ENCODE measurements at places on chromosomes 7 and 10. TPM values are rescaled to one million over a fixed set of nuclear protein-coding genes. Genes with fewer than 3 reads are reported as not detected.

CHST3 gene
- 45.4 TPM for total RNA-seq

SLC25A28 gene
- 15.5 TPM for total RNA-seq

PLAU gene
- total RNA-seq, result 4.6 TPM

EBF3 gene
- total RNA-seq, result 6.9 TPM

EPDR1 gene
- 9.9 TPM for total RNA-seq

HOXA4 gene
- 1.2 TPM for total RNA-seq

DEPP1 gene
- total RNA-seq, result 68.8 TPM

TSPAN14 gene
- 34.7 TPM for total RNA-seq

SPDYE1 gene
- not detected for total RNA-seq

SDK1 gene
- total RNA-seq, result 3.6 TPM

SFRP4 gene
- total RNA-seq, result 11.9 TPM

RAB19 gene
- total RNA-seq, result not detected

EGR2 gene
- total RNA-seq, result 2.1 TPM

ITGB8 gene
- total RNA-seq, result 4.9 TPM

PIK3AP1 gene
- total RNA-seq, result 11.2 TPM

FAM241B gene
- total RNA-seq, result 3.5 TPM

ELFN1 gene
- 15.3 TPM for total RNA-seq

CLDN3 gene
- total RNA-seq, result not detected

TMEM139 gene
- 7.8 TPM for total RNA-seq

CCDC7 gene
- total RNA-seq, result 21.9 TPM

PON1 gene
- not detected for total RNA-seq

CALHM3 gene
- not detected for total RNA-seq

TACR2 gene
- 0.41 TPM for total RNA-seq

PDGFA gene
- 34.2 TPM for total RNA-seq

MKRN1 gene
- 67.2 TPM for total RNA-seq

NRCAM gene
- 0.93 TPM for total RNA-seq

TBC1D12 gene
- total RNA-seq, result 5.2 TPM

ZNF853 gene
- 25.2 TPM for total RNA-seq

ADAM12 gene
- 0.71 TPM for total RNA-seq

MINDY4 gene
- 5.4 TPM for total RNA-seq

CHAT gene
- total RNA-seq, result not detected

WIPF3 gene
- 2.9 TPM for total RNA-seq

SFTPA1 gene
- total RNA-seq, result not detected

LARP4B gene
- total RNA-seq, result 26.1 TPM

CALML3 gene
- not detected for total RNA-seq

ITIH2 gene
- not detected for total RNA-seq

MYL10 gene
- total RNA-seq, result not detected

CDK1 gene
- 0.79 TPM for total RNA-seq

OR13A1 gene
- total RNA-seq, result not detected

MCM7 gene
- 8.3 TPM for total RNA-seq

ADO gene
- 34.3 TPM for total RNA-seq

HMX2 gene
- total RNA-seq, result not detected
